Heart left ventricle (tissue), 16 donors: ENCODE measurements at places on chromosomes 6 and 20.

- no peak for DNase-seq
Observed at GRCh38 chr6:145891126-145891525, 73.0 kb downstream of the SHPRH start.

DNA sequence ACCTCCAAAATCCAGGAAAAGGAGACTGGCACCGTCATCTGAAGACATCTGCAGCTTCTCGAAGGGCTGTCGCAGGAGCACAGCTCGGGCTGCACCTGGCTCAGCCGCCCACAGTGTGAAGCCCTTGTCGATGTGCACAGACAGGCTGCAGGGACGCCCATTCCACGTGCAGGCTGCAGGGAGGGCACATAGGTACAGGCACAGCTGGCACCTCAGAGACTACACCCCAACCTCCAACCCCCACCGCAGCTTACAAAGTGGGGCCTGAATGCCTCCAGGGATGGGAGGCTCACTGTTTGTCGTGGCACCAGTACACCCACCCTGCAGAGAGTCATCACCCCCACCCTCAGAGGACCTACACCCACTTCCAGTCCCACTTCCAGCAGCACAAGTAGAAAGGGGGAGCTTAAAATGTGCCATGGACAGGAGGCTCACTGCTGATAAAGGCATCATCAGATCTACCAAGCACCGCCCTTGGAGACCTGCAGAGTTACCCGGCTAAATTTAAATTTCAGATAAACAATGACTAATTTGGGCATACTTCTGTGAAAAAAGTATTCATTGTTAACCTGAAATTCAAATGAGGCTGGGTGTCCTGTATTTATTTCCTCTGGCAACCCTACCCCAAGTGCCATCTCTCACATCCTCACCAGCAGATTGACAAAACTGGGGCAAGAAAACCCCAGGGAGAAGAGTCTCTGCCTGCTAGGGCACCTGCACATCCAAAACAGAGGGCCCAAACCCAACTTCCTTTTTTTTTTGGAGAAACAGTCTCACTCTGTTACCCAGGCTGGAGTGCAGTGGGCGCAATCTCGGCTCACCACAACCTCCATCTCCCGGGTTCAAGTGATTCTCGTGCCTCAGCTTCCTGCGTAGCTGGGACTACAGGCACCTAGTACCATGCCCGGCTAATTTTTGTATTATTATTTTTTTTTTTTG, 7.7 kb upstream of the CDK5RAP1 start:
- DNase-seq: no peak

DNA sequence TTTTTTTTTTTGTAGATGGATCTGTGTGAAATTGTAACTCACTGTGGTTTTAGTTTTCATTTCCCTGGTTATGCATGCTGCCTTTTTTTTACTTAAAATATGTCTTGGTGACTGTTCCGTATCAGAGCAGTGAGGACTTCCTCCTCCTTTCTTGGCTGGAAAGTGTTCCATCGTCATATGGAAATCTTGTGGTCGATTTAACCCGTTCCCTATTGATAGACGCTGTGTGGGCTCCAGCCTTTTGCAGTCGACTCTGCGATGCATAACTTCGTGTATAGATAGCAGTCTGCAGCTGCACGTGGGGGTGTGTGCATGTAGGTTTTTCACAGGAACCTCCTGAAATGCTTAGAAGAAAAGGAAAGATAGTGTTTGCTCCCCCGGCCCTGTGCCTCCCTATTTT, 28.1 kb upstream of the PNPLA1 start:
- no peak for DNase-seq

DNA sequence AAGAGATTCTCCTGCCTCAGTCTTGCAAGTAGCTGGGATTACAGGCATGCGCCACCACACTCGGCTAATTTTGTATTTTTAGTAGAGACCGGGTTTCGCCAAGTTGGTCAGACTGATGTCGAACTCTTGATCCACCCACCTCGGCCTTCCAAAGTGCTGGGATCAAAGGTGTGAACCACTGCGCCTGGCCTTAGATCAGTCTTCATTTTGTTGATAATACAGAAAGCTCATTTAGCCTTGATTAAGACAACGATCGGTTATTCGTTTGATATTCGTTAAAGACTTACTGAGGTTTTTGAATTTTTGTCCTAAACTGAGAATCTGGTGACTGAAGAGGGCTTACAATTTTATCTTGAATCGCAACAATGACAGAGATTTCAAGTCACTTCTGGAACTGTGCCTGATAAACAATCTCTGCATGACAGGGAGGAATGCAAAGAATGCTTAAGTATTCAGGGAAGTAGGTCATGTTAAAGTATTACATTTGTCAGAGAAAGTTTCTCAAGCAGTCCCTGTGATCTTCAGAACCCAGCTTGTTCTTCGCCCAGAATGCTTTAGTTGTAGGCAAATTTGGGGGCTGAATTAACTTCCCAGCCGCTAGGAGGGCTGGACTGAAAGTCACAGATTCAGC, 14.8 kb downstream of the AKAP12 start:
- DNase-seq: no peak

DNA sequence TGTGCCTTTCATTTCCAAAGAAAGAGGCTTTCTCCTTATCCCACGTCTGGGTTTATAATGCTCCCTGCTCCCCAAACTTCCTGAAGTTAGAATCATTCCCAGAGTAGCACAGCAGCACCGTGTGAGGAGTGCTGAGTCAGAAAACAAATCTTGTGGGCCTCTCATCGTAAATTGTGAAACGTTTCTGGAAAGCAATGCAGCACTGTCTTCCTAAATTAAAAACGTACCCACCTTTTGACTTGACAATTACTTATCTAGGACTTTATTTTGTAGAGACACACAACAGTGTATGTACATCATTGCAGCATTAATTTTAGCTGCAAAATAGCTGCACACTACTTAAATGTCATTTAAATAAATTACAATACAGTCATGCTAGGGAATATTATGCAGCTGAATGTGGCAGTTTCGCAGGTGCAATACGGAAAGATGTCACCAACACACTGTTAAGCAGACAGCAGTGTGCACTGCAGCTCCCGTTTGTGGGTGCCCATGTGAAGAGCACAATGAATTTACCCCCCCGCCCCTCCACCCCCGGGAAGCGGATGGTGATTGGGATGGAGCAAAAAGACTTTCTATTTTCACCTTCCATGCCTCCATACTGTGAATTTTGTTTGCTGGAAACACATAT, 30.8 kb downstream of the RRBP1 start:
- peak; percentile 10 for DNase-seq

GRCh38 chr6:139638179-139638941, 263.9 kb upstream of the CITED2 start:
- DNase-seq: no peak

DNA sequence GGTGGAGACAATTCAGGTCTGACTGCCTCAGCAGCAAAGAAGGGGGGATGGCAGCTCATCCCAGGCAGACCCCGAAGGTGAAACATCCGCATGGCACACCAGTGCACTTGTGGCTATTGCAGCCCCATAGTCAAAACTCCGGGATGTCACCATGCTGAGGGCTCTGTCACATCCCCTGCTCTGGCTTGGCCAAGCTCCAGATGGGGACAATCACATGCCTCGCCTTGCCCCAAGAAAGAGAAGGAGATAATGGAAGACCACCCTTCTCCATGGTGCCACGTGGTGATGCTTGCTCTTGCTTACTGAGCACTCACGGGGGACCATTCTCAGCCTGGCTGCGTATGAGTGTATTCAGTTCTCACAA, 60.2 kb downstream of the RBM38 start:
- DNase-seq: no peak

- DNase-seq: peak; percentile 78
Observed at GRCh38 chr6:33297956-33298772, 578 bp downstream of the RGL2 start.

DNA sequence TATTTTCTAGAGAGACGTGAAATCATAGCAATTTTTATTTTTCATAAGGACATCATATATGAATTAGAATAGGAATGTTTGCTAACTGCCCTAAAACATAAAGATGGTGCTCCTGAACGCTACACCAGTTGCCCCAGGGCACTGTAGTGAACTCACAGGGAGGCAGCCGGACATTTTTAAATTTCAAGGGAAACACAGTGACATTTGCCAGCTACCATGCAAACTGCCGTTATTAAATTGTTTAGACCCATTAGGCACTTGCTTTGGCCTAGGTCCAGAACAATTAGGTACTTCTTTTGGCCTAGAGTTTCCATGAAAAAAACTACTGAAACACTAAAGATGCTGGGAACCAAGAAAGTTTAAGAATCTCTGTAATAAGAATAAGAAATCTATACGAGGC, 24.9 kb upstream of the CFAP206 start:
- no peak for DNase-seq

- no peak for DNase-seq
Observed at GRCh38 chr6:37800703-37801604, 18.6 kb upstream of the ZFAND3 start.

DNA sequence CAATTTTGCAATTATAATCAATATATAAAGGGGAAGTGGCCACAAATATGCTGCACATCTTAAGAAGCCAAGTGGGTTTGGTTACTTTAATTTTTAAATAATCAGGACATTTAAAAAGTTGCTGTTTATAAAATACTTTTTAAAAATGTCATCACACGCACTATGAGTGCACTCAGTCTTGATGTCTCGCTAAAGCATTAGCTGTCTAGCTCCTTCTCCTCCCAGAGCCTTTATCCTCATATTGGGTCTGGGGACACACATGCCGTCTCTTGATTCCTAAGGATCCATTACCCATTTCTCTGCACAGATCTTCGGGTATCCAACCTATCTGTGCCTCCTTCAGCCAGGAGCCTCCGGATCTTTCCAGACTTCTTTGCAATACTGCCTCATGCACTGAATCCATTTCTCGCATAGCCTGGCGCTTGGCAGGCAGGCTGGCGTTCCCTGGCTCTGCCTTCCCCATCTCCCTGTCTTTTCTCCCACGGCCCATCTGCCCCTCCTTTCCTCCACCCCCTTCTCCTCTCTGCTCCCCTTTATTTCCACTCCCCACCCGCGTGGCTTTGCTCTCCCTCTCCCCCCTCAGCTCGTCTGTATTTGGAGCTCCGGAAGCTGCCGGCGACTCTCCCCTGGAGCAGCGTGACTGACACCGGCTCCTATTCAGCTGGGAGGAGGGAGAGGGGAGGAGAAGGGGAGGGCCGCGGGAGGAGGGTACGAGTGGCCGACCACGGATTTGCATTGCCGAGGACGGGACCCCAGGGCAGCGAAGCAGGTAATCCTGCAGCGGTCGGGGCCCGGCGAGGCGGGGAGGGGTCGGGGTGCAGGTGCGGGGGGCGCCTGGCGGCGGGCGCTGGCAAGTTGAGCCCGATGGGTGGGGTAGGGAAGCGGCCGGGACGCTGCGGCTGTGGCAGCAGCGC, at the start of gene CAP2:
TSS of gene CAP2 (plus strand) at position 618 of the 914 bp plus-strand sequence. CDS start 27,961 bp downstream, outside the sequence.
- peak; percentile 84 for DNase-seq

GRCh38 chr6:128641703-128642102, 121.3 kb upstream of the PTPRK start:
- DNase-seq: no peak

DNA sequence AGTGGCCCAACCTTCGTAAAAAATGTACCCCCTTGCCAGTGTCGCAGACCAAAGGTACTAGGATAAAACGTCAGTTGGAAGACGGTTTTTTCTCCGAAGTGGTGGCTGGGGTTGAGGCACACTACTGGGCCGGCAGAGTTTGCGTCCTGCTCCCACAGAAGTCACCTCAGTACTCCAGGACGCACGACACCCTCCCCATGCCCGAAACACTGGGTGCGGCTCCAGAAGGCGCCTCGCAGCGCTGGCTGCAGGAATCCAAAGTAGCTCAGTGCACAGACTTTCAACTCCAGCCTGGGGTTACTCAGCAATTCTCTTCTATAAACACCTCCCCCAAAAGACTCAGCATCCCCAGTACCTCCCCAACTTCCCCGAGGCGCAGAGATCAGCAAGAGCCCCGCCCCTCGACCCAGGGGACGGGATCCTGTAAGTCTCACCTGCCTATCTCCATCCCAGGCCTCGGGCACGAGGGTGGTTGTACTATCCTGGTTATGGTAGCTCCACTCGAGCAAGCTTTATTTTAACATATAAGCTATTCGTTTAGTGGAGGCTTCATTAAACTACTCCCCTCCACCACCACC, 88.2 kb downstream of the ZFP64 start:
- no peak for DNase-seq

DNA sequence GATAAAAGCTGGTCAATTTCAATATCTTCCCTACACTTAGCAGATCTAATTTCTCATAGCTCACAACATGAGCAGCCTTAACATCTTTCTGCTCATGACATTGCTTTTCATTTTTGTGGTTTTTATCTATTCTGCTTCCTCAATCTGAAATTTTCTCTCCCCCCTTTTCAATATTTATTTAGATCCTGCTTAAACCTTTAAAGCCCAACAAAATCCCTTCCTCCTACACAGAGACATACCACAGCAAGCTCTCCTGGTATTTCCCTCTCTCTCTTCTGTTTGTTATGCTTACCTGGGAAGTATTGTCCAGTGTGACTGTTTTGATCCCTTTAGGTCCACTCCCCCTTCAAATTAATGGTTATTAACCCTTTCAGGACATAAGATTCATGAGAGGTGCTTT, 582.5 kb downstream of the RFPL4B start:
- no peak for DNase-seq

- no peak for DNase-seq
Observed at GRCh38 chr6:121453191-121453590, 17.7 kb downstream of the GJA1 start.

DNA sequence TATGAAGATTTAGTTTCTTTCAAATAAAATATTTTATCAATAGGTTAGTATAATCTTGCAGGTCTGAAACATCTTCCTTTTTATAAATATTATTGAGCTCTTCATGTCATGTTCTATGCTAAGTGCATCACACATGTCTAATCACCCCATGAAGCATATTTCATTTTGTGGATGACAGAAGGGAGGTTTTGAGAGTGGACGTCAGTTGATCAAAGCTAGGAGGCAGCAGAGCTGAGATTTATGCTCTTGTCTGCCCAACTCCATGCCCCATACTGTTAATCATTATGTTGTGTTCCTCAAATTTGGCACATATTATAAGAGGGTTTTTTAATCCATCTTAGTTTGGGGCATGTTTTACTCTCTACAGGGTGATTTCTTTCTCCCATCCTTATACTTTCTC, 22.7 kb downstream of the DSE start:
- no peak for DNase-seq

GRCh38 chr6:21377356-21377755, 216.2 kb upstream of the SOX4 start:
- no peak for DNase-seq

GRCh38 chr6:13091192-13091591, 237.1 kb downstream of the TBC1D7 start:
- no peak for DNase-seq

GRCh38 chr6:125050663-125051318, 88.6 kb downstream of the RNF217 start:
- no peak for DNase-seq
